ENCODE measurements at places on chromosomes 1 and 21. TPM values are rescaled to one million over a fixed set of nuclear protein-coding genes. Genes with fewer than 3 reads are reported as not detected.

DNA sequence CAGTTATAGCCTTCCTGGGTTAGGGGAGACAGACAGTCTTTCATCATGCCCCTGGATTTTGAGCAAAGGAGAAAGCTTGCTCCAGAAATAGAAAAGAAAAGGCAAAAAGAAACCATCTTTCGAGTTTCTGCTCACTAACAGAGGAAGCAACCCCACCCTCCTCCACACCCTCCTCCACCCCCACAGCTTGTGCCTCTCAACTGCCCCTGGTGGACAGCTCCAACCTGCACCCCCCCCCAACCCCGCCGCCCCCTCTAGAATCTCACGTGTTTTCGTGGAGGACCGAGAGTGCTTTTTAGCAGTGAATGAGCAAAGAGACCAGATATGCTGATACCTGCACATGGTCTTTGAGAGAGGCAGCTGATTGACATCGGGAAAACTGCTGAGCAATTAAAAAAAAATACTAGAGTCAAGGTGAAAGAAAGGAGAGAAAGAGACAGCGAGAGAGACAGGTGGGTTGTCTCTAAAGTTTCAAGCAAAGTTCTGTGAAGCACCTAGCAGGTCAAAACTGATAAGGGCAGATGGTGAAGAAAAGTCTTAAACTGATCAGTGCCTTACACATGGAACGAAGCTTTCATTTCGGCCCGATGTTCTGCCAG is 358.3 kb downstream of the KIF26B start:
- DNase-seq, result no peak

GRCh38 chr1:88649932-88650331 is 34.1 kb upstream of the PKN2 start:
- no peak for DNase-seq

GRCh38 chr1:236163463-236164153 is 21.3 kb downstream of the GPR137B start:
- DNase-seq, result no peak

CYP4A22 gene
- not detected for total RNA-seq
